Bronchial epithelial cell (primary cell): ENCODE measurements at places on chromosomes 12 and 14. TPM values are rescaled to one million over a fixed set of nuclear protein-coding genes. Genes with fewer than 3 reads are reported as not detected.

PLEK2 gene
- 20.4 and 111 TPM in 2 replicates for total RNA-seq

ADGRD1 gene
- under 0.01 TPM in 1 of 2 replicates, not detected in the other for total RNA-seq

SCNN1A gene
- 54.5 and 57.7 TPM in 2 replicates for total RNA-seq

TAS2R50 gene
- 1.0 and 2.1 TPM in 2 replicates for total RNA-seq

OR10AD1 gene
- total RNA-seq = not detected in 2 replicates

ADAM20 gene
- total RNA-seq = 2.4 and 2.6 TPM in 2 replicates

FOXN4 gene
- not detected in 2 replicates for total RNA-seq

MMP19 gene
- 0.13 and 0.53 TPM in 2 replicates for total RNA-seq

RNASE3 gene
- total RNA-seq = not detected in 2 replicates

TEAD4 gene
- 2.0 and 4.2 TPM in 2 replicates for total RNA-seq

MYRFL gene
- total RNA-seq = 0.26 and 0.51 TPM in 2 replicates

PAH gene
- total RNA-seq = not detected in 2 replicates

MUCL1 gene
- total RNA-seq = not detected in 2 replicates

ANKRD33 gene
- not detected in 2 replicates for total RNA-seq
